ENCODE measurements at places on chromosomes 1 and 21.

GRCh38 chr1:43747736-43748135 lies 40.4 kb downstream of the ST3GAL3 start:
- peak; percentile 13 for DNase-seq

DNA sequence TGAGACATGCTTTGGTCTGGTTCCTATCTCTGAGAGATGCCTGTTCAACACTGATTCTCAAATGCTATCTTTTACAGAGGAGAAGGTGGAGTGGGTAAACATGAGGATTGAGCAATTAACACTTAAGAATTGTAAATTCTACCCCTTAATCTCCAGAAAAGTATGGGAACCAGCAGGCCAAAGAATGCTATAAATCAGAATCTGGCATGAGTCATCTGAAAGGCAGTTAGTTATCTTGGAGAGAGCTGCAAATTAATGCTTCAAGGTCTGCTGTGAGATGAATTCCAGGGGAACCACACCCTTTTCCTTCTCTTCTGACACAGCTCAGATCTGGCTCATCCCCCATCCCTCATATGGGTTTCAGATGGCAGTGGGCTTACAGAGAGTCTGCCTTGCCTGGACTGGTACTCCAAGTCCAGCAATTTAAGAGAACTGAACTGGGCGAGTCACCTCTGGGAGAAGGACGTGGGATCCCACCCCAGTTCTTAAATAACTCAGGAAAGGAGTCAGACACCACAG lies 5.2 kb downstream of the S100A10 start:
- DNase-seq, result no peak

DNA sequence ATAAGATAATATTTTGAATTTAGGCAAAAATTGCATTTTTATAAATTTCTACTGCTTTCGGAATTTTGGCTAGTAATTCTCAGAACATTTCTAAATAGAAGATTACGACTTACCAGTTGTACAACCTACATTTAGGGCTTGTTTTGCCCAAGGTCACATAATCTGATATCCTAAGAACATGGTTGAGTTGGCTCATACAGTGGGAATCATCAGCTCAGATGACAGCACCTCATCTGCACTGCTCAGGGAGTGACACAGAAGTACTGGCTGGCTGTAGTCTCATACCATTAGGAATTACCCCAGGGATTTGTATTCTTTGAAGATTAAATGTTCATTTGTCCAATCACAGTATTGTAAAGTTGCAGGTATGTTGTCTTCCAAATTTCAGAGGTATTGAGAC lies 217.6 kb downstream of the ADGRL2 start:
- DNase-seq, result no peak

DNA sequence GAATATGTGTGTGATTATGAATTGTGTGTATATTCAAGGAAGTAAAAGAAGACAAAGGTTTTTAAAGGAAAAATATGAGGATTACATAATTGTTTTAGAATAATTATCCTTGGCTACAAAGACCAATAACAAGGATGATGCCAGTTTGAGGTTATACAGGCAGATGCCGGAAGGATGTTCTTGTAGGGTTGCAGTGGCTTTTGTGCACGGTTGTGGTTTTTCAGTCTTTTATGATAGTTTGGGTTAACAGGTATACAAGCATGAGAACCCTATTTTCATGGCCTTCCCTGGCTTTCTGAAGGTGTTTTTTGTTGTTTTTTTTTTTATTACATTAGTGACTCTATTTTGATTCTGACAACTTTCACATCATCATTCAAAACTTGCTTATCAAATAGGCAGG lies 4.9 kb downstream of the CR2 start:
- DNase-seq, result no peak

DNA sequence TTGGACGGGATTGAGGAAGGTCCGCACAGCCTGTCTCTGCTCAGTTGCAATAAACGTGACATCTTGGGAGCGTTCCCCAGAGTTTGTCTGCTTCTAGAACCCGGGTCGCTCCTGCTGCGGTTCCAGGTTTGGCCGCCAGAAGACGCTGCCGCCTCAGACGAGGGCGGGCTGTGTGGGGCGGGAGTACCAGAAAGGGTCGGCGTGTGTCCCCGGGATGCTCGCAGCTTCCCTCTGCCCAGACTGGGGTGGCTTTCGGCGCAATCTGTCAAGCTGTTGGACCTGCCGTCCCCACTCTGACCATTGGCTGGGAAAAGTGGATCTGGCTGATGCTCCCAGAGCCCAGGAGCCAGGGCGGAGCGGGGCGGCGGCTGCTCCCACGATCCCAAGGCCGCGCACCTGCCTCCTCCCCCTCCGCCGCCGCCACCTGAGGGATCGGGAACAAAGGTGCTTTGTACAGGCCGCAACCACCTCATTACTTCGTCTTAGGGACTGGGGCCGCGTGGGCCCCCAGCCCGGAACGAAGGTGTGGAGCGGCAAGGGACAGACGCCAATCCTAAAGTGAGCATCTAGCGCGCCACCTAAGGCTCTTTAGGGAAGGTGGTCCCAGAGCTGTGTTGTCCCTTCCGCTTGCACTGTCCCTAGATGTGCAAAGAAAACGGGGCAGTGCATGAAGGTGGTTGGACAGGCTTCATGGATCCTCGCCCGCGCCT lies 683 bp upstream of the EFNA4 start:
- peak; percentile 88 for DNase-seq
